ENCODE measurements at places on chromosomes 7 and 10. TPM values are rescaled to one million over a fixed set of nuclear protein-coding genes. Genes with fewer than 3 reads are reported as not detected.

Gene MARVELD1
- total RNA-seq = 27.4 TPM

Gene HMX2
- not detected for total RNA-seq

Gene PAX4
- not detected for total RNA-seq

Gene LAMTOR4
- total RNA-seq = 169 TPM

Gene CPA4
- total RNA-seq = 0.11 TPM

Gene TMEM236
- total RNA-seq = 0.03 TPM

Gene HKDC1
- 0.61 TPM for total RNA-seq

Gene NPY4R2
- not detected for total RNA-seq

Gene ZNF117
- total RNA-seq = 0.16 TPM

Gene UCN3
- total RNA-seq = not detected

Gene GRM3
- total RNA-seq = not detected

Gene GDF2
- not detected for total RNA-seq

GRCh38 chr10:60006062-60006461 lies 99.7 kb upstream of the CCDC6 start:
- no peak for DNase-seq

DNA sequence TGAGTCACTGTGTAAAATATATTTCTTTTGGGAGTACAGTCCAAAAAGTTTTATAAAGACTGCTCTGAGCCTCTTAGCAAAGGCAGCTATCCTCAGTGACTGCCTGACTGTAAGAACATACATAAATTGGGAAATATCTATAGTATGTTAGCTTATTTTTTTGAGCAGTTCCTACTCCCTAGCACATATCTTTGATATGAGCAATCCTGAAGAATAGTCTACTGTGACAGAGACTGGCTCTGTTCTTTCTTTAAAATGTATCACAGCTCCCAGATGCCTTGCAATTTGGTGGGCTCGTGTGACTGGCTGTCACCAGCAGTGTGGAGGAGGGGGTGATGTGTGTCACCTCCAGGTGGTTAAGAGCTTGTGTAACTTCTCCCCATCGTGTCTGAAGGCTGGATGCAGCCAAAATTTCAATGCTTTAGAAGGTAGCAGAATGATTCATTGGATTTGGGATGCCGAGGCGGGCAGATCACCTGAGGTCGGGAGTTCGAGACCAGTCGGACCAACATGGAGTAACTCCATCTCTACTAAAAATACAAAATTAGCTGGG lies 47.9 kb downstream of the MTERF1 start:
- DNase-seq = no peak

GRCh38 chr7:92279396-92280031 lies 33.7 kb downstream of the ANKIB1 start:
- DNase-seq = no peak

DNA sequence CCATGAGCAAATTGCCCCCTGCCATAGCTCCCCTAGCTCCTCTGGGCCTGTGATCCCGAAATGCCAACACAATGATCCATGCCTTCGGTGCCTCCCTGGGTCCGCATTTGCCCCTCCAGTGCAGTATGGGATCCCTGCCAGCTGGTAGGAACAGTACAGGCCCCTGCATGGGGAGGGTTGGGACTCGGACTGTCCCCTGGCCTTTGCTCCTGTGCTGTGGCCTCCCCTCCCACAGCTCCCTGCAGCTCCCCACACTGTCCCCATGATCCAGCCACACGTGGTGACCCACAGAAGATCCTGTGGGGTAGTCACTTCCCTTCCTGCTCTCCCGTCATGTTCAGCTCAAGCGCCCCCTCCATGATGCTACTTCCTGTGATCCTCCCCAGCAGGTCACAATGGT lies 140.3 kb downstream of the MAPK8 start:
- DNase-seq = no peak

DNA sequence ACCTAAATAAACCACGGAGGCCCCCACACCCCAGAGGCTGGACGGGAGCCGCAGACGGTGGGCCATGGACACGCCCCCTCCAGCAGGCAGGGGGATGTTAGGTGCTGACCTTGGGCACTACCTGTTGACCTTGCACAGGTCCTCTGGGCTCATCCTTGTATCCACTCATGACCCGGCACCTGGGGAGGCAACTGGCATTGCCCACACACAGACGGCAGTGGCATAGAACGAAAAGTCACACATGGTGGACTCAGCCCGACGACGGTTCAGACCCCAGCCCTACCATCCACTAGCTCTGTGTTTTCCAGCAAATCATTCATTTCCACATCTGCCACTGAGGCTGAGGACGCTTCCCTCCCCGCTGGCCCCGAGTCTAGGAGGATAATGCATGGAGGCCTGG lies 247.7 kb upstream of the PPP2R2D start:
- no peak for DNase-seq

DNA sequence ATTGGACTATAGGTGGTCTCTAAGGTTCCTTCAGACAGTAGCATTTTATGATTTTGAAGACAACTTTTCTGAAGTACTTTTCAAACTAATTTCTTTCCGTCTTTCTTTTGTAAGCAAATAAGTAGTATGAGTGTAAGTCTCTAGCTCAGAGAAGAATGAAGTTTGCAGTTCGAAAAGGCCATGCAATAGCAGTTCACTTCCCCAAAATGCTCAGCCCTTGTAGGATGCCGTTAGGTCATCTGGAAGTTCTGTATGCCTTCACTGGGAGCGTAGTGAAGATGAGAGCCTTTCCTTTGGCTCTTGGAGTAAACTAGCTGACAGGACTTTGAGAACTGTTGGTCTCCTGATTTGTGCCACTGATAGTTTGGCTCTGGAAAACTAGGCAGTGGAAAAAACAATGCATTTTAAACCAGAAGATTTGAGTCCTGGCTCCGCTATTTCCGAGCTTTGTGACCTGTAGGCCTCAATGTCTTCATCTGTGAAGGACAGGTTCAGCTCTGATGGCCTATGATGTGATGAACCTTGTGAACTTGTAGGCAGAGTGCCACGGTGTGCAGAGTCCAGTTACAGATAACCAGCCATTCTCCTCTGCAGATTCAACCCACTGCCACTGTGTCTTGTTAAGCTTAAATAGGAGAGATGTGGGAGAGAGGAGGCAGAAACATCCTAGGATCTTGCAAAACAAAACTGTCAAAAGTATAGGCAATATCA lies 18.8 kb downstream of the SGPL1 start:
- no peak for DNase-seq

GRCh38 chr10:78981970-78982281 lies 86.8 kb upstream of the ZMIZ1 start:
- DNase-seq = no peak

GRCh38 chr10:88309365-88309764 lies 273.8 kb downstream of the RNLS start:
- no peak for DNase-seq

GRCh38 chr7:130708001-130708400 lies 21.7 kb upstream of the TSGA13 start:
- no peak for DNase-seq

- DNase-seq = no peak
Measured at GRCh38 chr7:111029141-111029572, 61.8 kb upstream of the LRRN3 start.

GRCh38 chr7:111593343-111593742 lies 31.1 kb upstream of the IMMP2L start:
- DNase-seq = no peak

DNA sequence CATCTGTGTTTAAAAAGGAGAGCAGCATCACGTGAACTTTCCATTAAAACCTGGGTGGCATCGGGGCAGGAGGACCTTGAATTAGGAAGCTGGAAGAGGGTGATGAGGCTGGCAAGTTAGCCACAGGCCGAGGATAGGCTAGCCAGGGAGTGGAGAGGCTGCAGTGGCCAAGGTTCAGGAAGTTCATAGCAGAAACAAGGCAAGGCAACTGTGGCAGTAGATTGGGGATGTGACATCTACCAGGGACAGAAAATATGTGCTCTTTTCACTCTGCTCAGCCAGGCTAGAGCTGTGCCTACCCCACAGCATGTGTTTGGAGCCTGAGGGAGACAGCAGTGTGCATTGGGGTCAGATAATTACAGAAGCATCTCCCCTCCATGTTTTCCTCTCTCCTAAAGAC lies 2.2 kb upstream of the INPP5F start:
- peak; percentile 38 for DNase-seq

- DNase-seq = no peak
Measured at GRCh38 chr7:2939193-2939885, 95.2 kb upstream of the GNA12 start.

DNA sequence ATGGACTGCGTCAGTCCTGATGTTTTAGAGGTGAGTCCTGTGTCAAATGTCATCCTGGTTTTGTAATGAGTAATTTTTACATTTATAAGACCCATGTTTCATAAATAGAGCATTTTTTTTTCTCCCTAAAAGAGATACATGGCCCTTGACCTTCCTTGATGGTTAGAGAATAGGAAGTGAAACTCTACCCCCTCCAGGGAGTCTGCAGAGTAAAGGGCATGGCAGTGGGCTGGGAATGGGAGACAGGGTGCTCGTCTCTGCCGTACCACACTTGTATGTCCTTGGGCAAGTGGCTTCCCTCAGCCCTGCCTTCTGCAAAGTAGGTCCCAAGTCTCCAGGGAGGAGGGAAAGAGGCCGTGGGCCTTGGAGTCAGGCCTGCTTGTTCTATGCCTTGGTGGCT lies 63.9 kb downstream of the WDFY4 start:
- DNase-seq = no peak

- no peak for DNase-seq
Measured at GRCh38 chr10:47362199-47362598, 14.0 kb downstream of the RBP3 start.

DNA sequence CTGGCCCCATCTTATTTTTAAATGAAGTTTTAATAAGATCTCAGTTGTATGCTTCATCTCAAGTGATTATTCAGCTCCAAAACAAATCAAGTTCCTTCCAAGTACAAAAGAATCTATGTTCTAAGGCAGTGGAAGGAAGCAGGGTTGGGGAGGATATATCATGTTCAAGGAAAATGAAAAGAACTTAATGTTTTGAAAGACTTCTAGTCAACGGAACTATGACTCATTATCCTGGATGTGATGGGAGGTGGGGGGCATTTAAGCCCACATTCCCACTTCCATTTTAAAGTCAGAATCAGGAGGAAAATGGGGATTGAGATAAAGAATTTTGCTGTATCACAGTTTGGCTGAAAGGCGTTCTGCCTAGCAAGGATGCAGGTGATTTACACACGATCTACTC lies 59.4 kb downstream of the FANK1 start:
- DNase-seq = no peak

DNA sequence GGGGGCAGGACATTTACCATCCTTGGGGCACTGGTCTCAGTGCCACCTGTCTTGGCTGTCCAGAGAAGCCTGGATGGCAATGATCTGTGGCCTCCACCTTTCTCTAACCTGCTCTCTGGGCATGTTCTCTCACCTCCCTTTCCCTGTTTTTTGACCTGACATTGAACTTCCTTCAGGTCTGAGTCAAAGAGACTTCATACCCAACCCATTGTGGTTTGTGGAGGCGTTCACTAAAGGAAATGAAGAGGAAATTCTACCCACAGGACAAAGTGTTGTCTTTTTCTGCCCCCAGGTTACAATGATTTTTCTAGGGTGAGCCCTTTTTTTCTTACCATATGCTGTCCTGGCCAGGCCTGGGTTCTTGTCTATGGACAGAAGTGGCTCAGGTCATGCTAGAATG lies 76.6 kb downstream of the CYP26A1 start:
- no peak for DNase-seq

- no peak for DNase-seq
Measured at GRCh38 chr7:38975944-38976392, 1.7 kb upstream of the POU6F2 start.

DNA sequence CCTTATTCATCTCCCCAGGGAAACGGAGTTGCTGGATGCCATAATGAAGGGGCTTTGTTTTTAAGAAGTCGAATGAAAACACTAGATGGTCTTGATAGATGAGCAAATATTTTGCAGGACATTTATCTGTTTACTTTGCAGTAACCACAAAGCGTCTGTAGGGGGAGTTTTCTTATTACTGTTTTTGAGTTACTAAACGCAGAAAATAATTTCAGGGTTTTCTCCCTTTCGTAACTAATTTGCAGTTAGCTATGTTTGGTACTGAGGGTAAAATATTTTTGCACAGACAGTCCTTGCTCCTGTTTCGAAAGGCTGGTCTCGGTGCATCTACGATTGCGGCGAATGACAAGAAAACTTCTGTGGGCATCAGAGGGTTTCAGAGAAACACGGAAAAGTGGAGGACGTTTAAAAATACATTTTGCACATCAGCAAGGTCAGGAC lies 505.6 kb upstream of the MKI67 start:
- peak; percentile 74 for DNase-seq

GRCh38 chr7:1248143-1248915 lies 15.7 kb downstream of the UNCX start:
- DNase-seq = no peak

- no peak for DNase-seq
Measured at GRCh38 chr7:8128449-8129317, 133.3 kb downstream of the ICA1 start.

DNA sequence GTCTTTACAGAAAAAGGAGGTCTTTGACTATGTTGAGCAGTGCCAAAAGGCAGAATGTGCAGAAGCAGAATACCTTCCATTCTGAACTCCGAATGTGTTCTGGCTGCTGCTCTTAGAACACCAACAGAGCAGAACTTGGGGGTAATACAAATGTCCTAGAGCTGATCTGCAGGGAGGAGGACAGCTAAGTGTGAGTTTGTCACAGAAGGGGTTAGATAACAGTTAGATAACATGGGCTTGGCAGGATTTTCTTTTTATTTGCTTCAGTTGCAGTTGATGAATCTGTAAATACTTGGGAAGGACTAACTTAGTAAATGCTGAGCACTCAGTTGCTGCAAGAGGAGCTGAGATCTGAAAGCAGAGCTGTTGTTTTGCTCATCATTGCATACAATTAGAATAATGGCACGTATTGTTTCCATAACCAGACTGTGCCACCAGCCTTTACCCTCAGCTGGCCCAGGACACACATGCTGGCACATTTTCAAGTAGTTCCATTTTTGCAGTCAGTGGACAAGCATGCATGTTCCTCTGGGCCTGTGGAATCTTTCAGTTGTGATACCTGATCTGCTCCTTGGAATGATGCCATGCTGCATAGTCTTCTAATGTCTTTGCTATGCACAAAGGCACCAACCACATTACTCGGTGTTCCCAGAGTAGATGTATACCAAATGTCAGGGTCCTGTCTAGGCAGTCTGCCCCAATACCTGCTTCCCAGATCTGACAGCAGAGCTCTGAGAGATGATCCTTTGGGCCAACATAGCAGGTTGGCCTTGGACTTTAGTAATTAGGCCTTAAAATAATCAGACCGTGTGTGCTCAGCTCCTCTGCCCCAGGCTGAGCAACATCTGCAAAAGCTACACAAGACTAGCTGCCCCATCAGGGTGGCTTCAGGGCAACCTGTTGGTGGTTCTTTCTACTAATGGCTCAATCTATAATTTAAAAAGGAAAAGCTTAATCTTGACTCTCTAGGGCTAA lies 55.7 kb downstream of the GSDME start:
- DNase-seq = no peak

- no peak for DNase-seq
Measured at GRCh38 chr7:4665661-4666060, 16.4 kb upstream of the FOXK1 start.

- peak; percentile 92 for DNase-seq
Measured at GRCh38 chr7:5704534-5704922, 76.9 kb downstream of the RNF216 start.
